CD4-positive, alpha-beta T cell treated with Interleukin-6 for 4 hours (primary cell): ENCODE measurements at places on chromosomes 1 and 21.

GRCh38 chr1:100316622-100317021 is 35.7 kb upstream of the CDC14A start:
- no peak for DNase-seq

DNA sequence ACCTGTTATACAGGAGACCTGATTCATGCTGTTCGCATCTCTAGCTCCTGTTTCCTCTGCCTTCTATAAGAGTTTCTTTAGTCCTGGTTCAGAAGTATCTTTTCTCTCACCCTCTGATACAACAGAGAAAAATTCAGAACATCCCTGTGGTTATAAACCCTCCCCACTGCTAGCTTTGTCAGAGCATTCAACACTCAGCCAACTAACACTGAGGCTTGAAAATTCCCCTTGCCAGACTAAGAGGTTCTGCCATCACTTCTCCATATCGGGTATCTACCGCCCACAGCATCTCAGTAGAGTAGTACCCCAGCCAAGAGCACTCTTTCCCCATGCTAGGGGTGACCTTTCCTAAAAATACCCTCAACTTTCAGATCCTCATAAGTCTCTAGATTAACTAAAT is 19.6 kb upstream of the PIK3R3 start:
- no peak for DNase-seq

DNA sequence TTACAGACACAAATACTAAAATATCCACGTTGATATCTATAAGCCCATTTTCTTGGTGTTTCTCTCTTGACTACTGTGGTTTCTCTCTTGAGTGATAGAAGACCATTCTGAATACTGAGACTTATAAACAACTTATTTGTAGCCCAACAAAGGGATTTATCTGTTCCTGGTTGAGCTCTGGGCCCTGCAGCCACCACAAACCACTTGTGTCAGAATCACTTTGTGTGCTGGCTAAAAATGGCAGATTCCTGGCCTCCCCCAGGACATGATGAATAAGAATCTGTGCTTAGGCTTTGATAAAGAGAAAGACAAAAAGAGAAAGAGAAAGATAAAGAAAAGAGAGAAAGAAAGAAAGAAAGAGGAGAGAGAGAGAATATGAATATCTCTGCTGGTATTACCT is 18.9 kb upstream of the MCOLN2 start:
- DNase-seq = no peak

- DNase-seq = no peak
Measured at GRCh38 chr1:30089024-30089430, 634.4 kb downstream of the MATN1 start.

DNA sequence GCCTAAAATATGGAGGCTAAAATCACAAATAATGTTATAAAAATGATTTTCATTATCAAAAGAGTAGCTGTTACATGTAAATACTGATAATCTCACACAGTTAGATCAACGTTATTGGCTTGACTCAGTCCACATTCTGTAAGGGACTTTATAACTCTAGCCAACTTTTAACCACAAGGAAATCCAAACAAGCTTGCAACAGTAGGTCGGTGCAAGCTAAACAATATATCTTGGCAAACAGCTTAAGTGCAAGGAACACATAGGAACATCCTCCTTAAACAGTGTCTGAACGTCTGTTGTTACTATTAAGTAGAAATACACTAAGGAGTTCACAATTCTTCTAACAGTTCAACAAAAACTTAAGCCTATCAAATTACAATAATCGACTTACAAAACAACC is 126.7 kb downstream of the EIF4G3 start:
- no peak for DNase-seq

DNA sequence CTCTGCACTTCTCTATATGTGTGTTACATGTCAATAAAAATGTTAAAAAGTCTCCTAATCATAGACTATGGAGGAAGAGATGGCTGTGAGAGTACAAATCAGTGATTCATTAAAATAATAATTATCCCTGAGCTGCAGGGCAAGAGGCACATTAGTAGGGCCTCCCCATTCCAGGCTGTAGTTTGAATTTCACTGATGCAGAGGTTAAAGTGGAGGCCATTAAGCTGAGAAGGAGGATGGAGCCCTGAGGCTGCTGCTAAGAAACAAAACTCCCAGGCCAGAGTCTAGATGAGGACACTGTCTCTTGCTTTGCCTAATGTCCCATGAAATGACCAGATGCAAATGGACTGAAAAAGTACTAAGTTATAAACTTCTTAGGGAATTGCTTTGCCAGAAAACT is 89.1 kb upstream of the WDR26 start:
- no peak for DNase-seq

DNA sequence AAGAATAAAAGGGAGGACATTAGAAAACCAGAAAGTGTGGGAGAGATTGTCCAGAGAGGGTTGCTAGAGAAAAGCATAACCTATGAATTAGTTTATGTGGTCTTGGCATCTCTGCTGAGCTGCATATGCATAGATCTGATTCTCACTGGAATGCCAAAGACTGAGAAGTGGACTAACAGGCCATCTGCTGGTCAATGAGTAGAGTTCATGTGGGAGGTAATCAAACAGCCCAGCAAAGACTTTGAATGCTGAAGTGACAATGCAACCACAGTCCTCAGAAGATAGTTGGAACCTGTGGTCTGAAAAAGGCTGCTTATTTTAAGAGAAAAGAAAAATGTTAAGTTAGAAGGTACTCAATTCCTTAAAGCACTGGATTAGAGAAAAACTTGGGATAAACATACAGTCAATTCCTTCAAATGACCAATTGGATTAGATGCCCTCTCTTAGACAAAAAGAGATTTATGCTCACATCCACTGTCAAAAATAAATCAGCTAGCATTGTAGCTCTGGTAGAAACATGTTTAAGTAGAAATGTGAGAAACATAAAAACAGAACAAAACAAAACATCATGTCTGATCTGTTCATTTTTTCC is 382.8 kb downstream of the AMY1C start:
- DNase-seq = no peak

DNA sequence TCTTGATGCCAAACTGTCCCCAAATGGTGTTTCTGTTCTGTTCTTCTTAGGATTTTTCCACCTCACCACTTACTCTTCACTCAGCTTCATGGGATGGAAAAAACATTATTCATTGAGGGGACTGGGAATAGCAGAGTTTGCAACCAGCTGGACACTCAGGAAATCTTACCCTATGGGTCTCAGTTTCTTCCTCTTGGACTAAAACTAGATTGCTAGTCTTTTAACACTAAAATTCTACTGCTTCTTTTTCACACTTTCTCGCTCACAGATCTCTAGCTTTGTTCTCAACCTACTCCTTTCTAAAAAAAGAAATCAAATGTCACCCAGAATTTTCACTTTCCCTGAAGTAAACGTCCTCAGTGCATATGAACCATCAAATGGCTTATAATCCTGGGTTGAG is 4.8 kb downstream of the KMO start:
- no peak for DNase-seq

GRCh38 chr21:36909901-36910561 is 56.4 kb downstream of the HLCS start:
- DNase-seq = no peak

DNA sequence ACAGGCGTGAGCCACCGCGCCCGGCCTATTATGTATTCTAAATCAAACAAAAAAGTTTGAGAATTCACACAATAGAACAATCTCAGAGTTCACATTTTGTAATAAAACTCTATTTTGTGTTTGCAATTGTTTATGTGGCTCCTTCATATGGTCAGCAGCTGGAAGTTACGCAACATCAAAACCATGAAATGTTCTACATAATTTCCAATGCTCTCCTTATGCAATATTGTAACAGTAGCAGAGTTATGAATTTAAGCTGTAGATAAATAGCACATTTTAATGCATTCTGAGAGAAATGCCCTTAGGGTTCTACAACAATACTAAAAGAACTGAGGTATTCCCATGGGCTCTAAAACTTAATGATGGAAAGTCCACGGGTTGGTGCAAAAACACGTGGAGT is 62.3 kb upstream of the COL11A1 start:
- DNase-seq = no peak

- no peak for DNase-seq
Measured at GRCh38 chr1:234208791-234209190, 164.5 kb upstream of the COA6 start.

DNA sequence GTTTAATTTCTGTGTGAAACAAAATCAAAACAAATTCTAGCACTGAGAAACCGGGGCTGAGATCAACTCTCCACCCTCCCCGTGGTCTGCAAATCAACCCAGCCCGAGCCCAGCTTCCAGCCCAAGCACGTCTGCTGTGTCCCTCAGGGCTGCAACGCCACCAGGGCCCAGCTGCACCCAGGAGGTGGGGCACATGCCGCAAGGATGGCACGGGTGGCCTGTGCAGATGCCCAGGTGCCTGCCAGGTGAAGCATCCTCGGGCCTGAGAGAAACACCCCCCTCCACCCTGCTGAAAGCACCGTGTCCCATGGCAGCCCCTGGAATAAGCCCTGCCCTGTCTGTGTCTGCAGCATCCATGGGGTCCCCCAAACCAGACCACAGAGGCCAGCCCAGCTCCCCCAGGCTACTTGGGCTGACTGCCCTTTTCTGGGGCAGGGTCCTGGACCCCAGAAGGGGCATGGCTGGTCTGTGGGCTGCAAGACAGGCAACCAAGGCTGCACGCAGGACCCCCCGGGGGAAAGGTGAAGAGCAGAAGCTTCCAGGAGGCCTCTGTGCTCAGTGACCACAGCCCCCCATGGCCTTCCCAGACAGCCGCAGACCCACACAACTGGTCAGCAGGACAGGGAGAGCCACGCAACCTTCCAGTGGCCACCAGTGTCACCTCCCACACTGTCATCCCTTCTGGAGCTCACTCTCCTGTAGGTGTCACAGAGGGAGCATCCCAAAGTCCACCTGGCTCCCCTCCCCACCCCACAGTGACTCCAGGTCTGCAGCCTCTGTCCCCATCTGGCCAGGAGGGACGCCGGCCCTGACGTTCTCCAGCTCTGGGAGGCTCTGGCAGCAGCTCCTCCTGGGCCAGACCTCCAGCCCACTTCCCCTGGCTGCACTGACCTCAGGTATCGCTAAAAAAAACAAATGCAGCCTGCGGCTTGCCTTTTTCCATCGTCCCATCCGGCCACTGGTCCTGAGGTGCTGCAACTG is 7.7 kb downstream of the WNT9A start:
- no peak for DNase-seq

- peak; percentile 29 for DNase-seq
Measured at GRCh38 chr1:119141020-119141424, 569 bp upstream of the WARS2 start.

GRCh38 chr21:45055861-45056260 is 18.5 kb upstream of the ADARB1 start:
- DNase-seq = no peak

DNA sequence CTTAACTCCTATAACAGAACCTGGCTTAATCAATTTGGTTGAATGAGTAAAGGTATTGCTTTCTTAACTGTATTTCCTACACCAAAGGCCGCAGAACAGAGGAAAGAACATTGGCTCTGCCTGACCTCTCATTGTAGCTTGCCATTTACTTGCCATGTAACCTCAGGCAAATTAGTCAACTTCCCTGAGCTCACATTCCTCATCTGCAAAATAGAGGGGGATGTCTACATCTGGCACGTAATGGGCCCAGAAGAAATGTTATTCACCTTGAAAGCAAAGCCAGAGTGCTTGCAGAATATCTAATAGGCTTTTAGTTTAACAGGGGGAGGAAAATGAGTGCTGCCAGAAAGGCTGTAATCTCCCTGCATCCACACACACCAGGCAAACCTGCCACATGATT is 44.3 kb downstream of the LAMC2 start:
- no peak for DNase-seq

DNA sequence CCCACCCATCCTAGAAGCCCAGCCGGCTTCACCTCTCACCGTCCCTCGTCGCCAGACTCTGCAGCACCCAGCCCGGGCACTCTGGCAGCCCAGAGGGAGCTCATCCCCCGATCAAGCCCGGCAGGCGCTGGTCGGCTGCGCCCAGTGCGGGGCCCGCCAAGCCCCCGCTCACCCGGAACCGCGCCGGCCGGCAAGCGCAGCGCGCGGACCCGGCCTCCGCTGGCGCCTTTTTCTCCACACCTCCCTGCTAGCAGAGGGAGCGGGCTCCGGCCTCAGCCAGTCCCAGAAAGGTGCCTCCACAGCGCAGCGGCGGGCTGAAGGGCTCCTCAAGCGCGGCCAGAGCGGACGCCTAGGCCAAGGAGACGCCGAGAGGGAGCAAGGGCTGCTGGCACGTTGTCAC is 2023.3 kb downstream of the NCAM2 start:
- DNase-seq = peak; percentile 1

GRCh38 chr1:177472567-177472966 is 301.8 kb downstream of the BRINP2 start:
- DNase-seq = no peak

DNA sequence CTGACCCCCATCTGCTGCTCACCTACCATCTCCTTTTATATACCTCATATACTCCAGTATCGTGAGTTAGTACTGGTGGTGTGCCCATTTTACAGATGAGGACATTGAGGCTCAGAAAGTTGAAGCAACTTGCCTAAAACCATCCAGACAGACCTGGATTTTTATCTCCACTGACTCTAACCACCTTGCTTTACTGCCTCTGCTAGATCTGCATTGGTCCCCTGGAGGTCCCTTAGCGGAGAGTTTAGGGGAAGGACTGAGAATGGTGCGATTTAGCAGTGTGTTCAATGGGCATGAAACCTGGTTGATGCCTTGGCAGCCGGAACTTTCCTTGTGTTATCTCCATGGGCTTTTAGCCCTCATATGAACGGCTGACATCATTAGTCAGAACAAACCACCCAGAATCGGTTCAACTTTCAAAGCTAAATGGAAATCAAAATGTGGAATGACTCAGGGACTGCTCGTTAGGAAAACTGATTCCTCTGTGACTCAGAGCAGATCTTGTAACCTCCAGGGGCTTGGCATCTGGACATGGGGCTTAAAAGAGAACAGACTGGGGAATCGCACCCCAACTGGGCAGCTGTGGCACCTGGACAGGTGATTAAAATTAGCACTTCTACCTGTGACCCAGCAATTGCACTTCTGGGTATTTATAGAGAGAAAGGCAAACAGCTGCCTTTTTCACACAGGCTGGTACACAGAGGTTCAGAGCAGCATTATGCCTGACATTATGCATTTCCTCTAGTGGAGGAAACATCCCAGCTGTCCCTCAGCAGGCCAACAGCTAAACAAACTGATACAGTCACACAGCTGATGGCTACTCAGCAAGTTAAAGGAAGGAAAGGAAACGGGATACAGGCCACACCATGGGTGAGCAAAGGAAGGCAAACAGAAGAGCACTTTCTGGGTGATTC is 25.3 kb downstream of the TMEM51 start:
- DNase-seq = no peak

GRCh38 chr21:42797522-42797921 is 81.8 kb downstream of the WDR4 start:
- DNase-seq = no peak

DNA sequence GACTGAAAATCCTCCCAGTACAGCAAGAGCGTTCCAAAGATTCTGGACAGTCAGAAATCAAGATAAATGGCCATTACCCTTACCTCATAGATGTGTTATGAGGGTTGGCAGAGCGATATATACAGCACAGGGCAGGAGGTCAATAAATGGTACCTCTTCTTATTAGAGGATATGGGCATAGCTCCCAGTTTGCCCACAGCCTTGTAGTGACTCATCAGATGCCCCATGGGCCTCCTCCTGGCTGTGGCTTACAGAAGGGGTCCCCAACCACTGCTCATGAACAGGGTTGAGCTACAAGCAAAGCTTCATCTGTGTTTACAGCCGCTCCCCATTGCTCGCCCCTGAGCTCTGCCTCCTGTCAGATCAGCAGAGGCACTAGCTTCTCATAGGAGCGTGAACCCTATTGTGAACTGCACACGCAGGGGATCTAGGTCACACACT is 7.3 kb upstream of the IFNGR2 start:
- no peak for DNase-seq
